ENCODE measurements at places on chromosomes 6 and 20. TPM values are rescaled to one million over a fixed set of nuclear protein-coding genes. Genes with fewer than 3 reads are reported as not detected.

- DNase-seq = no peak
These were observed 730 bp downstream of the PARD6B start for GRCh38 chr20:50731930-50732690.

DNA sequence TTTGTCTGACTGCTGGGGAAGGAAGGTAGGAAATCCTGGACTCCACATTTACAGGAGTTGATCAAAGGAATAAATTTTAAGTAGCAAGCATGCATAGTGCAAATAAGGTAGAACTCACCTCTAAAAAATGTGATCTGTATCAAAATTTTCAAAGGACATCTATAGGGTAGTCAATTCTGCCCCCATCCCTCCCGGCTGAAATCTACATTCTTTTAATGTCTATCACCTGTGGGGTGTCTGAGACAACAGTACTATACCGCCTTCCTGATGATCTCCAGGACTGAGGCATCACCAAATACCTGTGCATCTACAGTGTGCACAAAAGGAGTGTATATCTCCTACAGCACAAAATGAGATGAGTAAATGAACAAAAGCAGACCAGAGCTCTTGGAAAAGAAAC is 19.9 kb downstream of the CPNE1 start:
- no peak for DNase-seq

Gene ATP9A
- total RNA-seq = 19.5 TPM

DNA sequence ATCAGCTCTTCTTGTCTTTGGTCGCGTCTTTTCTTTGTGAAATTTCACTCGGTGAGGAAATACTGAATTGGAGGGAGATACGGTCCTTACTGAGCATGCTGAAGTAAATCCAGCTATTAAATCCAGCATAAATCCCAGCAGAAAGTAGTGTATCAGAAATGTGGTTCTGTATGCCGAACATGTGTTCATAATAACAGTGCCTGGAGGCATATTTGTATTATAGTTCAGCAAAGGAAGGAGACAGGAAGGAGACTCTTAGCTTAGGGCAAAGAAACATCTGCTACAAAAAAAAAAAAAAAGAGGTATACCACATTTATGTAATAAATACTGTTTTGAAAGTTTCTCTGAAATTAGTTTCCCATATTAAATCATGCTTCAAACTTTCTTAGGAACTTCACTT is 211.8 kb downstream of the PLCB4 start:
- no peak for DNase-seq

- no peak for DNase-seq
These were observed 27.5 kb downstream of the BNIP5 start for GRCh38 chr6:36309203-36309602.

Gene TGM2
- 27.0 TPM for total RNA-seq

GRCh38 chr6:67683960-67684359 is 951.1 kb upstream of the ADGRB3 start:
- peak; percentile 66 for DNase-seq

Gene TMC2
- total RNA-seq = not detected

Gene OPN5
- total RNA-seq = not detected
